ENCODE measurements at places on chromosomes 4 and X.

- DNase-seq, result no peak
Measured at GRCh38 chr4:79358438-79358837, 32.6 kb upstream of the NAA11 start.

GRCh38 chrX:38452603-38453002 is 100.2 kb downstream of the OTC start:
- DNase-seq, result no peak

DNA sequence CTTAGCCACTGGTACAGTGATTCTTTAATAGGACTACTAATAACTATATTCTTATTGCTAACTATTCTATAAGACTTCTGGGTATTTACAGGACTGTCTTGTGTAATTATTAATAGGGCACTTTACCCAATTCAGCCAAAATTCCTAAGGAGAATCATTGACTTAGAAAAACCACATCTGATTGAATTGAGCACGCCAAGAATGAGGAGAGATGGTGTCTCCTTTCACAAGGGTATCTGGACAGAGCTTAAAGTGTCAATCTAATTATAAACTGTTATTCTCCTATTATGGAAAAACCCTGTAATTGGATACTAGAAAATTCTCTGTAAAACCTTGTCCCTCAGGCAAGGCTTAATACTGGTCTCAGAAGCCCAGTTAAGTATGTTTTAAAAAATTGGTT is 111.1 kb upstream of the TLL1 start:
- DNase-seq, result no peak

DNA sequence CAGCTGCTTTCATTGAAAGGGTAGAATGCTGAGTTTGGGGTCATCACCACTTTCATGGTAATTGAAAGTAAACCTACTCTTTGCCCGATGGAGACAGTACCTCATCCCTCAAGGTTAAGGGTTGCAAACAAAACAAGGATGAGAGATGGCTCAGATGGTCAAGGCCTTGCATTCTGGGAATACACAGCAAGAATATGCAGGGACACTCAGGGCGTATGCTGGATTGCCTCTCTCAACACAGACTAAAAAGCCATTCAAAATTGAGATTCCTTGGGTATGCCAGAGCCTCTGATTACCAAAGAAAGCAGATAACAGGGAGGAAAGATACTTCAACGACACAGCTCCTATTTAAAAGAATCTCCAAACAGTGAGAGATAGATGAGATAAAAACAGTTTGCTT is 310.4 kb downstream of the ARAP2 start:
- no peak for DNase-seq

DNA sequence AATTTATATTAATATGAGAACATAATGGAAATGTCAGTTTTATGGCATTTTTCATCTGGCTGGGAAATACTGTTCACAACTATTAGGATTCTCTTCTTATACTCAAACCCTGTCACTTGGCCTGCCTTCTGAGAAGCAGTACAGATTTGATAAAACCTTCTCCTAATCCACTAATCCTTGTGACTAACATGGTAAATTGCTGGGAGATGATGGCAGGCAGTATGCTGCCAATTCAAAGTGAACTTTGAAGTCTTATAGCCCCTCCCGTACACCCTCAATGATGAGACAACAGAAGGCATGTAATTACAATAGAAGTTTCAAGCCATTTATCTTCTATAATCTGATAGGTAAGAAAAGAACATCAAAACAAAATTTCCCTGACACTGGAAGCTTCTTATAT is 36.9 kb downstream of the PAQR3 start:
- DNase-seq, result no peak

GRCh38 chr4:82739287-82740190 is 59.1 kb downstream of the SCD5 start:
- peak; percentile 11 for DNase-seq

DNA sequence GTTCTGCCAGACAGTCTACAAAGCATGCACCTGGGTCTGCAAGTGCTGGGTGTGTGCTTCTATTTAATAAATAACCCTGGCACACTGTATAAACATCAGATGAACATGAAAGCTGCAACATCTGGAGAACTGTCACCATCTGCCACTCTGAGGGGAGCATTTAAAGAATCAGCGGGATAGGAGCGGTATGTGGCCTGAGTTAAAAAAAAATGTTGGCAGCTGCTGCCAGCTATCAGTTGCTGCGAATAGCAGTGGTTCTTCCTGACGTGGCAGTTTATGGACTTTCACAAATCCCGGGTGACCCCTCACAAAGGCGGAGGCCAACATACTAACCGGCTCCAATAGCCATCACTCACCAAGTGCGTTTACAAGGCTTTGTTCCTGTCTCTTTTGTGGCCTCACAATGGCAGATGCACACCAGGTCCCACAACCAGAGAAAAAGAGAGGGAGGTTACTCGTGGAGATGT is 95.1 kb downstream of the RASL11B start:
- no peak for DNase-seq

DNA sequence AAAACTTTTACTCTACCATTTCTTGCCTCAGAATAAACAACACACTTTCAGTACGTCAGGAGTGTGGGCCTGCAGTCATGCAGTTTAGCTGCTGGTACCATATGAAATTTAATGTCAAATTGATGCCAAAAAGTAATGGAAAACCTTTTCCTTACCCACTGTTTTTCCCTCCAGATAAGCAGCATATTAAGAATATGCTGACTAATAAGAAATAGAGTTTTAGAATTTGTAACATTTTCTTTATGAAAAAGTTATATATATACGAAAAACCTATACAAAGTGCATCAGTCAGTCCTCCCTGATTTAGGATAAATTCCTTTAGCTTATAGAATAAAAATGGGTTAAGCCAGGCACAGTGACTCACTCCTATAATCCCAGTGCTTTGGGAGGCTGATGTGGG is 206.8 kb upstream of the PPARGC1A start:
- DNase-seq, result no peak

- DNase-seq, result no peak
Measured at GRCh38 chrX:130746709-130747342, 156.2 kb downstream of the ENOX2 start.

DNA sequence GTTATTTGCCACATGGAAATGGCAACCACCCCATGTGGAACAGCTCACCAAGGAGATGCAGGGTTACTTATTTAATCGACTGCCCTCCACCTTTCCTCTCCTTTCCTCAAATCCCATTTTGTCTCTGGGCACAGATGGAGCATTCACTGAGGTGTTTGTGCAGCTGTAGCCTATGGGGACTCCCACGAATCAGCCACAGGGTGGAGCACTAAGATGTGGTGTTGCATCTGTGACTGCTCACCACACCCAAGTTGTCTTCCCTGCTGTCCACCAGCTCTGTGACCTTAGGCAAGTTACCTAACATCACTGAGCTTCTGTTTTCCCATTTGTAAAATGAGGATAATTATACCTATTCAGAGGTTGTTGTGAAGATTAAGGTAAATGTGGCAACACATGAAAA is 252.4 kb upstream of the CPEB2 start:
- no peak for DNase-seq

DNA sequence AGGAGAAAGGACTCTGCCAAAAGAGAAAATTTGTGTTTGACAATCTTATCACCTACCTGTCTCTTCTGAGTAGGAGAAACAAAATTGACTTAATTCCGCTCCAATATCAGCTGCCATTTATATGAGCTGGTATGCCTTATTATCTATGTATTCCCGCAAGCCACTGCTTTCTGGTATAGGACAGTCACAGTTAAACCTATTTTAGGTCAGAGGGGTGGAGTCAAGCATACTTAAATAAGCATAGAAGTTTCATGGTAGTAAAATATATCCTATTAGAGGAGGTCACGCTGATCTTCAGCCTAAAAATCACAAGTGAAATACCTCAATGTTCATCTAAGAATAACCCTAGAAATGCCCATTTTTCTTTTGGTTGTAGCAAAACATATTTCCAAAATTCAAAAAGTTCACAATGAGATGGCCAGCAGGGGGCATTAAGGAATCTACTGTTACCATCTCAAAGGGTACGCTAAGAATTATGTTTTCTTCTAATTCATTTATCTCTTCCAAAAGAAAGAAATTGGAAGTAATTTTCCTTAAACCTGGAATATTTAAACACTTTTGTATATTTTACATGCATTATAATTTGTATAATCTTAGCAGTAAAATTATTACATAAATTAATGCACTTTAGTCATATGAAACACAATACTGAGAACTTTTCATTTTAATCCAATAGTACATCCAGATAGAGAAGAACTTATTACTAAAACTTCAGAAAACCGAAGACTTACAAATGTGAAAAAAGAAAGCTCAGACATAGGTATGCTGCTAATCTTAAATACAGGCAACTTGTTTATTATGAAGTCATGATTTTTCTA is 10.5 kb downstream of the PPAT start:
- peak; percentile 17 for DNase-seq

GRCh38 chr4:74715706-74716435 is 78.5 kb downstream of the BTC start:
- no peak for DNase-seq

DNA sequence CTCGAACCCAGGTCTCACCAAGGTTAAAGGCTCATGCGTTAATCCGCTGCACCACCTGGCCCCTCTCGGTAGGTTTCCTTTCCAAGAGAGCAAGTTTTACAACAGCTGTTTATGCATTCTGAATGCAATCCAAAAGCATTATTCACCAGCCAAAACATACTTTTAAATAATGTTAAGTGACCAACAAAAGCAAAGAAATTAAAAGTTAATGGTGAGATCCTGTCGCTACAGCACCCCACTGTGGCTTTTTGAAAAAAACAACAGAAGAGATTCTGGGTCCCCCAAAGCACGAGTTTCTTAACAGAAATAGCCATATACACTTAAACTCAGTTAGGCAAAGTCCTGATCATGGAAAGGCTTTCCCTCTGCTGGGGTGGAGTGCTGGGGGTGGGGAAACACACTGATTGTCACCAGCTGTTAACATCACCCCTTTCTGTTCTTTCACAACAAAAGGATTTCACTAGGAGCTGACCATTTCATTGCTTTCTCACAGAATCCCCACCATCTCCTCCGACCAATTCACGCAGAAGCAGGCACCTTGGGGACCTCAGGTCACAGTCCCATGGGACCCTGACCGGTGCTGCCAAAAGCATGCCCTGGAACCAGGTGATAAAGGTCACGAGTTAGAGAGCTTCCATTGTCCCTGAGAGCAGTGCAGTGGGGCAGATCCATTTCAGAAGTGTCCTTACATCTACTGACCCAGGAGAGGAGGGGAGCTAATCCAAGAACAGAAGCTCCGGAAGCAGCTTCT is 51.2 kb downstream of the ZNF827 start:
- no peak for DNase-seq

- DNase-seq, result no peak
Measured at GRCh38 chr4:124980276-124980752, 267.8 kb upstream of the ANKRD50 start.

GRCh38 chr4:98517218-98518021 is 141.0 kb downstream of the TSPAN5 start:
- DNase-seq, result no peak

GRCh38 chr4:127783955-127784770 is 2.0 kb downstream of the HSPA4L start:
- DNase-seq, result no peak

- DNase-seq, result no peak
Measured at GRCh38 chr4:183200453-183200852, 101.4 kb downstream of the WWC2 start.

- no peak for DNase-seq
Measured at GRCh38 chr4:38455092-38455862, 208.7 kb upstream of the KLF3 start.

DNA sequence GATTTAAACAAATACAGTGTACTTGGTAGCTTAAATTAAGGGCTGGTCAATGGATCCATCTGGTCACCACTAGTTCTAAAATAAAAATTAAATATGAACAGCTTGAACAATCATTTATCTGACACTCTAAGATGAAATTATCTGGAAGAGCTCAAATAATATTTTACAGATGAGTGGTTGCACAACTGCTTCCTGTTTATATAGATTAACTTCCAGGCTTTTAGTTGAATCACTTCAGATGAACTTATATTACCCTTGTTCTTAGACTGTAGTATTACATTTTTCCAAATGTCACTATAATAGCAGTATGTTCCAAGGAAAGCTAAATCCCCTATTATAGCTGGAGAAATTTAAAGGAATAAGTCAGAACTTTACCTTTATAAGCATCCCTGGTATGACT is 92.4 kb upstream of the SMIM10 start:
- DNase-seq, result no peak

DNA sequence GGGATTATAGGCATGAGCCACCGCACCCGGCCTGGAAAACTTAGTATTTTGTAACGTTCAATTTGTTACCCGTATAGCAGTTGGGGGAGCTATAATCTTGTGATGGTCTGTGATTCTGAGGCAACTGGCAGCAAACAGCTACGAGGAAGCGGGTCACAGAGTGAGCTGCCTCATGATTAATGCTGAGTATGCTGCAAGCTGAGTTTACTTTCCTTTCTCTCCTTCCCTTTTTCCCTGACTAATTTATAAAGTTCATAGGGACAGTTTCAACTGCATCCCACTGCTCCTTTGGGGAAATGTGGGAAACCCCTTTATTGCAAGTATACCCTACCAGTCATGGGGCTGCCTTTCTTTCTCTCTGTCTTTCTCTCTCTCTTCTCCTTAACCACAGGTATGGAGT is 17.7 kb upstream of the ELOVL6 start:
- no peak for DNase-seq

GRCh38 chr4:70725633-70726032 is 3.9 kb downstream of the RUFY3 start:
- DNase-seq, result no peak

- no peak for DNase-seq
Measured at GRCh38 chrX:13994536-13995080, 35.1 kb downstream of the GEMIN8 start.

GRCh38 chrX:21975812-21976211 is 35.3 kb downstream of the SMS start:
- no peak for DNase-seq

GRCh38 chr4:138671606-138672084 is 343.9 kb upstream of the NOCT start:
- no peak for DNase-seq

- no peak for DNase-seq
Measured at GRCh38 chr4:136395212-136395722, 1137.0 kb downstream of the PCDH18 start.

DNA sequence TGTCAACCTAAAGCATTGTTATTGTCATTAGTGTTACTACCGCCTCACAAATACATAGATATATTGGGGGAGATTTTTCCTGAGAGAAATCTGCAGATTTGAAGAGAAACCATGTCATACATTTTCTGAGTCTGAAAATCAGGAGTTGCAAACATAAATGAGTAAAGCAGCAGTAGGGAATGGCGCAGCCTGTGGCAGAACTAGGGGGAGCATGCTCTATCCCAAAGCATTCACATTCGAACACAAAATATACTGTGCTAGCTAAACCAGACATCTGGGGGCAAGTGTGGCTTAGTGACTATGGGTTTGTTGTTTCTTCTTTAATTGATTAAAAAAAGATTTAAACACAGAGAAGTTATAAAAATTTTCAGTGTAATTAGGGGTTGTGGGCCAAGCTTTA is 83.2 kb downstream of the CPE start:
- DNase-seq, result no peak

GRCh38 chr4:122625156-122625555 is 4.3 kb upstream of the IL21 start:
- DNase-seq, result no peak

DNA sequence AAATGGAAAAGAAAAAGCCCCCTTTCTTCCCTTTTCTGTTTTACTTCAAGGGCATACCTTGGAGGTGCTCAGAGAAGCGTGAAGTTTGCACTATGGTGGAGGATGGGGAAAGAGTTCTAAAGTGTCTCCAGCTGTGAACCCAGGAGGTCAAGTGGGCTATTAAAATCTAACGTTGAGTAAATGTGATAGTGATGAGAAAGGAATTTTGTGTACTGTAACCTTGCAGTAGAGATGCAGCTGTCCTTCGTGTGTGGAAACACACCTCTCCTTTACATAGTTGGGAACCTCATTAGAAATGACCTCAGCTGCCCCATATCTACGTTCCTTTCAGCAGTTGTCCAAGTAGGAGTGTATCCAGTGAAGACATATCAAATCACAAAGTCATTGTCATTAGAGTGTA is 26.5 kb downstream of the ADH5 start:
- no peak for DNase-seq
